ENCODE measurements at places on chromosomes 5 and 9.

DNA sequence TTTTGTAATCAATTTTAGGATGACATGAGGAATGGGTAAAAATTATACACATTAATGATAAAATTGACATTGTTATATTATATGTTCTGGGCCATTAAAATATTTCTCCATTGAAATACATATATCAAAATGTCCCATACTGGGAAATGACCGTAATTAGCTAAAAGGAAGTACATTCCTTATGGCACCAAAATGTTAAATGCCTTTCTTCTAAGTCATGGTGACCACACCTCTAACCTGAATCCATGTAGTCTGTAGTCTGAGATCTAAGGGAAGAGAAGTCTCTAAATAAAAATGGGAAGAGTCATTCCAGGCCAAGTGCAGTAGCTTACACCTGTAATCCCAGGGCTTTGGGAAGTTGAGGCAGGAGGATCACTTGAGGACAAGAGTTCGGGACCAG, 10.0 kb upstream of the GDA start:
- no peak for DNase-seq

DNA sequence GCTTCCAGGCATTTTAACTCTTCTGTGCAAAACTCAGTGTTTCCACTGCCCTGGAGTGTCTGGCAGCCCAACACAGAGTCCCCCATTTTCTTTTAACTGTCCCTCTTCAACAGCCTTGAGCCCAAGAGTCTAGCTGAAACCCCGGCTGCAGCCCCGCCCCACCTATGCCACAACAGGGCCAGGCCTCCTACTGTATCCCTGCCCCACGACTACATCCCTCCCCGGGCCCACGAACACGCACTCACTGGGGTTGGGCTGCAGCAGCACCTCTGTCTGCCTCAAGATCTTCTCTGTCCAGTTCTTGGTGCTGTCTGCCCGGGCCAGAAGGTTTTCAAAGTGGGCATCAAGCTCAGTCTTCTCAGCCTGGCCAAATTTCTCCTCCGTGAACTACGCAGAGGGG, 6.1 kb downstream of the SH3GLB2 start:
- no peak for DNase-seq

DNA sequence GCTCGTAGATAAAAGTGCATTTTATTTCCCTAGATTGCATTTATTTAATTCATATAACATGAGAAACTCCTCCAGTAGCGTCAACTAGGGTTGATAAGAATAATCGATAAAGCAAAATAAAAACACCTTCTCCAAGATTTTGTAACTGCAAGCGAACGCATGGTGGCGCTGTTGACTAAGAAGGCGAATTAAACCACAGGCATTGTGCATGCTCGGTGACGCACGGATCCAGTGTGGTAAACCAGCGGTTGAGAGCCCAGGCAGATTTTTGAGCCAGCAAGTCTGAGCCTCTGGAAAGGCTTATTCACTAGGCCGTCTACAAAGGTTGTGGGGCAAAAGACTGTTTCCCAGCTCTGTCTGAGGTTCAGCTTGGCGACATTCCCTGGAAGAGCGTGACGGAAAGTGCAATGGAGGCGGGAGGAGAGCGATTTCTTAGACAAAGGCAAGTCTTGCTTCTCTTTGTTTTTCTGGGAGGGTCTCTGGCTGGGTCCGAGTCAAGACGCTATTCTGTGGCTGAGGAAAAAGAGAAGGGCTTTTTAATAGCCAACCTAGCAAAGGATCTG, at the start of gene PCDHB3:
PCDHB3 (plus strand) TSS at position 231 of the 563 bp plus-strand sequence; CDS start at position 408, 177 bp downstream.
- DNase-seq, result no peak

DNA sequence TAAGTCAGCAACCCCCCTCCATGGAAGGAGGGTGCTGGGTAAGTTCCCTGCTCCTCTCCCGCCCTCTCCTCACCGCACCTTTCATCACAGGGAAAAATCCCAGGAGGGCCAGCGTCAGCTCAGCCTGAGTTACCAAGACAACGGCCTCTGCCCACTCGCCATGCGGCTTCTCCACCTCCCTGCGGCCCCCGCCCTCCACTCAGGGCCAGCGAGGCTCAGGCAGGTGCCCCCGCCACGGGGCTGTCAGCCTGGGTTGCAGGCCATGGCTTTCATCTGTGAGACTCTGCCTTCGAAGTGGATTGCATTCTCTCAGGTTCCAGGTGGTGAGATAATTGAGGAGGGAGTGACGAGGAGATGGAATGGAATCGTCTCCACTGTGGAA, 27.2 kb upstream of the LAMC3 start:
- no peak for DNase-seq

- no peak for DNase-seq
Observed at GRCh38 chr5:74895906-74896305, 29.7 kb upstream of the FAM169A start.

DNA sequence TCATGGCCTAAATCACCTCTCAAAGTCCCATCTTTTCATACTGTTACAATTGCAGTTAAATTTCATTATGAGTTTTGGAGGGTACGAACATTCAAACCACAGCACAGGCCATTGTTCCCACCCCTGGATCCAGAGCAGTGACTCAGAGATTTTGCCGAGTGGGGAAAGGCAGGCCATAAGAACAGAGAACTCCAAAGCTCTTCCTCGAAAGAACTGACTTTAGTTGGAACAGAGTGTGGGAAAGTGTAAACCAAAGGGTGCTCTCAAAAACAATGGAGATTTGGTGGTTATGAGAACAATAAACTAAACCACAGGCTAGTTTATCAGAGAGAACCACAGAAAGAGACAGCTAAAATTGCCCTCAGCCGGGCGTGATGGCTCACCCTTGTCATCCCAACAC, 19.4 kb upstream of the GRPEL2 start:
- DNase-seq, result no peak

DNA sequence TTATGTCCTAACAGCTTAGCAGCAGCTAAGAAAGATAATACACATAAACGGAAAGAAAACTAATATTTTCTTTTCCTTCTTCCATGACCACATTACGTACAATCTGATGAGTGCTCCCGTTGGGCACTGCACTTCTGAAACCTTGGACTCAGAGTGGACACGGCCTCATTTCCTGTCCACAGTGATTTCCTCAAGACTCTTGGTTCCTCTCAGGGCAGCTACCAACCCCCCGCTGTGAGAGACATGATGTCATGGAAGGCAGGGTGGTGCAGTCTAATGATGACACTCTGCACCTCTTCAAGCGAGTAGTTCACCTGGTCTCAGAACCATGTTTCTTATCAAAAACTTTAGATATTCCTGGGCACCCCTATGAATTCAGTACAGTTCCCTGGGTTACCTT, 68.7 kb upstream of the CTSL start:
- no peak for DNase-seq

DNA sequence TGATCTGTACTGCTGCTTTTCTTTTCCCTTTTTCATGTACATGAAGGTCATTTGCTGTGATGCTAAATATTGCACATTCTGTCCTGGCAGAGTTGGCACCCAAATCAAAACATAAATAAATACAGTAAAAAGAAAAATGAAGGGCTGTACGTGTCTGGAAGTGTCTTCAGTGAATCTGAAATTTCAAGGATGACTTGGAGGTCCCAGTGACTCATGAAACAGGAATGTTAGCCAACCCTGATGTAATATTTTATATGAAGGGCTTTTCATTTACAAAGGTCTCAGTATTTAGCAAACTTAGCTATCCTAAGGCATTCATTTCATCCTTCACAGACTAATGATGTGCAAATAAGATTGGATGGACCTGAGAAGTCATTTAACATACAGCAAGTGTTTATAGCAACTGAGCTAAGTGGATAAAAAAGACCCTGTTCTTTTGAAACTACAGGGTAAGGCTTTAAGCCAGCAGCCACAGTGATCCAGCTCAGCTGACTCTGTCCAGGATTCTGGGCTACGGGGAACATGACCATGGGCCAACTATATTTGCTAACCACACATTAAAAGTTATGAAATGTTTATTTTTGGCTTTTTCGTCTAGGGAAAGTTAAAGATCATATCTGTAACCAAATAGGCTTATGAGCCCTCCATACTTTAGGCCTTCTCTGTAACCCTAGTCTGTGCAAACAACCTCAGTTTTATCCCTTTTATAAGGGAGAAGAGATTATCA, 104.0 kb upstream of the DMRTA1 start:
- DNase-seq, result no peak

GRCh38 chr5:60829490-60830266, 14.4 kb downstream of the ELOVL7 start:
- no peak for DNase-seq

GRCh38 chr9:117574099-117574498, 130.1 kb upstream of the TLR4 start:
- DNase-seq, result no peak

DNA sequence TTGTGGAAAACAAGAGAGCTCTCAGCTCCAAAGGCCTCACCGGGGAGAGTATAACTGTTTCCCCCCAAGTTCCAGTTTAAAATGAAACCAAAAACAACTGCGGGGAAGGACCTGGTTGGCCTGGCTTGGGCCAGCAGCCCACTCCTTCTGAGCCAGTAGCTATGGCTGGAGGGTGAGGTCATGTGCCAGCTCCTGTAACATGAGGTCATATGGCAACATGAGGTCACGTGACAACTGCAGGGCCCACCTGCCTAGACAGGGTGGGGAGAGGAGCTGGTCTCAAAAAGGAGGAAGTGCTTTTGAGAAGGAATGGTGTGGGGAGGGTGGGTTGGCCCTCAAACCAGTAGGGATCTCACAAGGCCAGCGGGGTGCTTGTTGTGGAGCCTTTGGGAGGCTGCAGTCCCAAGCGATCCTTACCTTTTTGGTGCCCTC, 29.3 kb upstream of the CRB2 start:
- peak; percentile 65 for DNase-seq

DNA sequence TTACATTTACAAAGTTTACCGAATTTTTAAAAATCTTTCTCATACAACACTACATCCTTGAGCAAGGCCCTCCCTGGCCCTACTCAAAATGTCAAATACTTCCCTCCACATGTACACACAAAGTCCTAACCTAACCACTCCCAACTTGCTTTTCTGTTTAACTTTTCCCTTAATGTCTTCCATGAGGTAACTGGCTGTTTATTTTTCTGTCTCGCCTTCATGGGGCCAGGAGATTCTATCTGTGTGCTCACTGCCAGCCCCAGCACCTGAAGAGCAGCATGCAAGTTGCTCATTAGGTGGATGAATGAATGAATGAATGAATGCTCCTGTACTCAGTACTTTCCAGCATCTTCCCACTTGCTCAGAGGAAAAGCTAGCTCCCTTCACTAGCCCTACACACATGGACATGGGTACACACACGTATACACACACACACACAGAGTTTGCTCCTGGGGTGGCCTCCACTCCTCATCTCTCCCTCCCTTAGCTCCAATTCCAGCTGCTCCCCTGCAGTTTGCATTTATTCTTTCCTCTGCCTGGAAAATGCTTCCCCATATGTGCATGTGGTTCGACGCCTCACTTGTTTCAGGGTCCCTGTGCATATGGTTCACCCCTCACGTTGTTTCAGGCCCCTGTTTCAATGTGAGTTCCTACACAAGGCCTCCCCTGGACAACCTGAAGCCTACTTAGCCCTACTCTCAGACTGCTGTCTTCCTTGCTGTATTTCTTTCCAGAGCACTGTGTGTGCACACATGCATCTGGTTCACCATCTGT, 165.2 kb downstream of the ROR2 start:
- no peak for DNase-seq

- no peak for DNase-seq
Observed at GRCh38 chr5:149616727-149617285, 35.5 kb downstream of the ARHGEF37 start.

GRCh38 chr9:100196215-100196614, 97.2 kb downstream of the INVS start:
- no peak for DNase-seq

DNA sequence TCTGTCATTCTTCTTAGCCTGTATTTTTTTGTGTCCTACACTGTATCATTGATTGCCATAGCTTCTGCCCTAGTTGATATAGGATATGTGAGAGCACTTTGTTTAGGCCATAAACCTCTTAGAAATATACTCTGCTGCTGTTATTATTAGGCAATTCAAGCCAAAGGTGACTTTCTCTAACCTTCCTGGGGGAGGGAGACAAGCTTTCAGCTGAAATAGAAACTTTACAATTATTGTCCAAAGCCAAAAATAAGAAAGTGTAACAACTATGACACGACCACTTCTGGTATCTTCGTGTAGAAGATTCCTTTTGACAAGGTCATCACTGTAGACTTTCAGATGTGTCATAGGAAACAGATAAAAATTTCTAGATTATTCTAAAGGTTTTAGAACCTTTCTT, 12.2 kb upstream of the CSNK1A1 start:
- no peak for DNase-seq

- no peak for DNase-seq
Observed at GRCh38 chr5:55601204-55601618, 66.4 kb upstream of the PLPP1 start.

DNA sequence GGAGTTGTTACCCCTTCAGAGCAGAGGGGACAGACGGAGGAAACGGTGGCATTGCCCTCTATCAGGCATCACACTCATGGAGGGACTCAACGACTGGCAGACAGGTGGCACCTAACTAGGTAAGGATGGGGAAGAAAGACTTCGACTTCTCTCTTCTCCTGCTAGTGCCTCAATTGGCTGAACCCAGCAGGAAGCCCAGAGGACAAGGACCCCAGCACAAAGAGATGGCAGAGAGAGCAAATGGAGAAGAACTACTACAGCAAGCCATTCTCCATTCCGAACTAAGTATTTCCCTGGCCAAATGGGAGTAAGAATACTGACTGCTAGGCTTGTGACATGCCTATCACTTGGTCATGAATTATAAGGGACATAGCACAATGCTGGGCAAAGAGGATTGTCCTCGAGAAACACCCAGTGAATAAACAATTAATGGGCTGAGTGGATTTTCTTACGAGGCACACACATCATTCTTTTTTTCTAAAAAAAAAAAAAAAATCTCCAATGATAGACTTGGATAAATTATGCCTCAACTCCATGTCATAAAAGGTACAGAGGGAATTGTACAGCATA, 35.3 kb upstream of the CPEB4 start:
- DNase-seq, result no peak

- DNase-seq, result no peak
Observed at GRCh38 chr9:125438506-125439433, 177.1 kb downstream of the GAPVD1 start.

DNA sequence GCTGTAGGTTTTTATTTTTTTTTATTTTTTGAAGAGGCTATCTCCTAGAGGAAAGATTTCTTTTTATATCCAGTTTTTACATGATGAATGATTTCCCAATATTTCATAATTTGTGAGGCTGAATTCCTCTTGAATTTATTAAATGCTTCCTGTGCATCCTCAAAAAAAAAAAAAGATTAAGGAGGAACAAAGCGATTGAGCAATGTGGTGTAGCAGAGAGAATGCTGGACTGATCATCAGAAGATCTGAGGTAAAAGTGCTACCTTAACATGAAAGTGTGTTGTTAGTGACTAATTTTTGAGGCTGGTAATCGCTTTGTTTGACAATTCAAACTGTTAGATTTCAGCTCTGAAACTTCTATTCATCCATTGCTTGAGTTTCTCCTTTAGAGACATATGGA, 125.1 kb downstream of the ESM1 start:
- DNase-seq, result no peak

DNA sequence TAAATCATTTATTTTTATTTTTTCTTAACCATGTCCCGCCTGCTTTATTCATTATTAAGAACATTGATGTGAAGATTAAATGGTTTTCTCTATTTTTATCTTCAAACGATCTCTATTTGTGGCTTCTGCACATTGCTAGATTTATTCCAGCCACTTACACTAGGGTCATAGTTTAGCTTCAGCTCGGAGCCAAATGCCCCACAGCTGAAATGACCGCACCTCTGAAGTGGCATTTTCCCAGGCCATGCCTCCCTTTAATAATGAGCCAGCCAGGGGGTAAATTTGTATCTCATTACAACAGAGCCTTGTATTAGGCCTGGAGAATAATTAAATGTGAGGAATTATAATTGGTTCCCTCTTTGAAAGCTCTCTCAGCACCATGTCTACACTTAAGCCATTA, 89.4 kb downstream of the DOCK8 start:
- DNase-seq, result no peak
